ENCODE measurements at places on chromosomes 12 and 14. TPM values are rescaled to one million over a fixed set of nuclear protein-coding genes. Genes with fewer than 3 reads are reported as not detected.

SLC25A21 gene
- total RNA-seq, result 0.94 TPM

ART4 gene
- not detected for total RNA-seq

SPATS2 gene
- total RNA-seq, result 29.9 TPM

CLECL1 gene
- not detected for total RNA-seq

IFNG-AS1 gene
- total RNA-seq, result not detected

SERPINA12 gene
- total RNA-seq, result not detected

LMNTD1 gene
- 2.2 TPM for total RNA-seq

WDR20 gene
- total RNA-seq, result 13.3 TPM

CPNE8 gene
- 11.6 TPM for total RNA-seq

GLT8D2 gene
- 6.0 TPM for total RNA-seq

CKB gene
- total RNA-seq, result 63.3 TPM

TAS2R8 gene
- not detected for total RNA-seq

- peak; percentile 53 for DNase-seq
These were observed 47.2 kb downstream of the MYF5 start for GRCh38 chr12:80763874-80764273.

- no peak for DNase-seq
These were observed 23.8 kb downstream of the EEA1 start for GRCh38 chr12:92905258-92905810.

GRCh38 chr14:89430391-89431236 lies 13.6 kb upstream of the FOXN3 start:
- peak; percentile 73 for DNase-seq

GRCh38 chr12:63964301-63964700 lies 119.8 kb downstream of the SRGAP1 start:
- no peak for DNase-seq

- no peak for DNase-seq
These were observed 132.6 kb downstream of the BMP4 start for GRCh38 chr14:53824061-53824460.

DNA sequence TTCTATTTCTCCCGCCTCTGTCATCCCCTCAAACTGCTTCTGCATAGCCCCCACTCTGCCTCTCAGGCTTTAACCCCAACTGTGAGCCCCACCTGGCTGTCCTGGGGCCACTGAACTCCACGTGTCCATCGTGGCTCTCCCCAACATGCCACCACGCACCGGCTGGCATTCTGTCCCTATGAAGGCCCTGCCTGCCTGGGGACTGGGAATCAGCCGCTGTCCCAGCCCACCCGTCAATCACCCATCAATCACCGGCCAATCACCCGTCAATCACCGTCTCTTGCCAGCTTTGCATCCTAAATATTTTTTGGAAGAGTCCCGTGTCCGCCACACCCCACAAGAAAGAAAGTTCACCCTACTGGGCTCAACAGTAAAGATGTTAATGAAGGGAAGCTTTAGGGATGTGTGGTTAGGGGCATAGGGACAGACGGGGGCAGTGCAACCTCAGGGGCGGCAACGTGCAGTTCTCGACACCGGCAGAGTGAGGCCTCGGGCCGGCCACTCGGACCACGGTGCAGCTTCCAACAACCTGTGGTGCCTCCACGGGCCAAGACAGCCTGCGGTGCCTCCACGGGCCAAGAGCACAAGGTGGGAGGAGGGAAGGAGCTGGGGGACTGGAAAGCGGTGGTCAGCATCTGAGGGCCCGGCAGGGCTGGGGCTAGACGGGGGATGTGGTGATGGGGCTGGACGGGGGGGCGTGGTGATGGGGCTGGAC lies 85.6 kb downstream of the GALNT9 start:
- no peak for DNase-seq

- DNase-seq, result peak; percentile 67
These were observed 41.3 kb downstream of the MED13L start for GRCh38 chr12:116236148-116236731.

- no peak for DNase-seq
These were observed 25.9 kb downstream of the SSH1 start for GRCh38 chr12:108831309-108831991.

DNA sequence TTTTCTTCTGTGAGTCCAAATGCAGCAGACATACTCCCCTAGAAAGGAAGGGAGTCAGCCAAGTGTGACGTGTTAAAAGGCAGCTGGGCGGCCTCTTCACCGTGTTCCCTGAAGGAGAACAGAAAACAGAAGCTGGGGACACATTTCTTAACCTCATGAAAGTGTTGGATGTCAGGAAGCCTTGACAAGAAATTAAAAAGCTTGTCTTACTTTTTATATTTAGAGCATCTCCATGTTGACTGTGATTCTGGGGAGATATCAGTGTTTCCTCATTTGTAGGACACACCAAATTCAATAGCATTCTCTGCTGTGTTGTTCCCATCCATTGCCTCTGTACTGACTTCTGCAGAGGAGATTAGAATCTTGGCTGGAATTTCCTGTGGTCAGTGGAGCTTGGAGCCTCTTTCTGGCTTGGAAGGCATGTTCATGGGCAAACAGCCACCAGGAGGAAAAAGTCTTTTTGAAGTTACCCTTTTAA lies 93.7 kb downstream of the RMST start:
- peak; percentile 24 for DNase-seq

DNA sequence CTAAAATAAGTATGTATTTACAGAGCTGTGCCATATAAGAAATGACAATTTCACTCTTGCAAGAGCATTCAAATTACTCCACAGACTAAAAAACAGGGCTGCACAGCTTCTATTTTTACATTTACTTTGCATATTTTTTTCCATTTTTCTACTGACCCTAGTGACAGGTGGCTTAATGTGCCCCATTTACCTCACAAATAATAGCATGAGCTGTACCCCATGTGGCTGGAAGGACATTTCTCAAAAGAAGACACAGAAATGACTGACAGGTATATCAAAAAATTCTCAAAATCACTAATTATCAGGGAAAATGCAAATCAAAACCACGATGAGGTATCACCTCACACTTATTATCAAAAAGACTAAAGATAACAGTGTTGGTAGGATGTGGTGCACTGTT lies 1128.6 kb downstream of the SLC16A7 start:
- DNase-seq, result no peak

DNA sequence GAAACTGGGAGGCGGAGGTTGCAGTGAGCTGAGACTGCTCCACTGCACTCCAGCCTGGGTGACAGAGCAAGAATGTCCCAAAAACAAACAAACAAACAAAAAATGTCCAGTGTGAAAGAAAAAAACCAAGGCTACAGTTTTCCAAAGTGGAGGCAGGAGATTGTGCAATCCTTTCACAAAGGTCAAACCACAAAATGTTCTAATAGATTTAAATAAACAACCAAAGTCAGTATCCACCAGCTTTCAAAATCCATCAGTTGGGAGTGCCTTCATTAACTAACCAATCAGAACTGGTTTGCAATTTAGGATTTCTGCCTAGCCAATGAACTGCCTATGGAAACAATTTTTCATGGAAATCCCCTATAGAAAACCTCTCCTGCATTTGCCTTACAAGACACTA lies 52.3 kb upstream of the TRIM9 start:
- peak; percentile 44 for DNase-seq

GRCh38 chr12:52217223-52217622 lies 15.8 kb upstream of the KRT7 start:
- peak; percentile 50 for DNase-seq

- no peak for DNase-seq
These were observed 33.4 kb upstream of the PNMA1 start for GRCh38 chr14:73747379-73748211.

- DNase-seq, result no peak
These were observed 43.9 kb upstream of the CHPT1 start for GRCh38 chr12:101653503-101653902.

- no peak for DNase-seq
These were observed 18.5 kb downstream of the PAPLN start for GRCh38 chr14:73255693-73256225.

- DNase-seq, result no peak
These were observed 87.1 kb downstream of the TMCC3 start for GRCh38 chr12:94563286-94563685.

GRCh38 chr14:69537900-69538299 lies 36.8 kb downstream of the CCDC177 start:
- DNase-seq, result no peak

GRCh38 chr12:83826112-83826511 lies 1086.5 kb downstream of the SLC6A15 start:
- no peak for DNase-seq

- no peak for DNase-seq
These were observed 941 bp downstream of the ZDHHC17 start for GRCh38 chr12:76764856-76765255.

DNA sequence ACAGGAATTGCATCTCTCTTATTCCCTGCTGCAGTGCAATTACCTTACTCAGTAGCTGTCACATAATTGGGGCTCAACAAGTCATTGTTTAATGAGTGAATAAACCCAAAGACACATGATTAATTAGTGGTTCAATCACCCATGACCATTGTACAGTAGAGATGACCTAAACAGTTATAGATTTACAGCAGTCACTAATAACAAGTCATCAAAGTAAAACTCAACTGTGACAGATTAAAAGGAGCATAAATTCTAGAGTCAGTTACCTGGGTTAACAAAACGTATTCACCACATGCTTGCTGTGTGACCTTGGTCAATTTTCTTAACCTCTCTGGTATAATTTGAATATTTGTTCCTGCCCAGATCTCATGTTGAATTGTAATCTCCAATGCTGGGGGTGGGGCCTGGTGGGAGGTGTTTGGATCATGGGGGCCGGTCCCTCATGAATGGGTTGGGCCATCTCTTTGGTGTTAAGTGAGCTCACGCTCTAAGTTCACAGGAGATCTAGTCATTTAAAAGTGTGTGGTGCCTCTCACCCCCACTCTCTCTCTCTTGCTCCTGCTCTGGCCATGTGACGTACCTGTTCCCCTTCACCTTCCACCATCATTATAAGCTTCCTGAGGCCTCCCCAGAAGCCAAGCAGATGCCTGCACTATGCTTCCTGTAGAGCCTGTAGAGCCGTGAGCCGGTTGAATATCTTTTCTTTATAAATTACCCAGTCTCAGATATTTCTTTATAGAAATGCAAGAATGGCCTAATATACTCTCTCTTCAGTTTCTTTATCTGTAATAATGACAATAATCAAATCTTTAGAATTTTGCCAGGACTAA lies 141.9 kb upstream of the PLEKHG7 start:
- no peak for DNase-seq

GRCh38 chr14:21200752-21201461 lies 45.0 kb upstream of the OR5AU1 start:
- no peak for DNase-seq

DNA sequence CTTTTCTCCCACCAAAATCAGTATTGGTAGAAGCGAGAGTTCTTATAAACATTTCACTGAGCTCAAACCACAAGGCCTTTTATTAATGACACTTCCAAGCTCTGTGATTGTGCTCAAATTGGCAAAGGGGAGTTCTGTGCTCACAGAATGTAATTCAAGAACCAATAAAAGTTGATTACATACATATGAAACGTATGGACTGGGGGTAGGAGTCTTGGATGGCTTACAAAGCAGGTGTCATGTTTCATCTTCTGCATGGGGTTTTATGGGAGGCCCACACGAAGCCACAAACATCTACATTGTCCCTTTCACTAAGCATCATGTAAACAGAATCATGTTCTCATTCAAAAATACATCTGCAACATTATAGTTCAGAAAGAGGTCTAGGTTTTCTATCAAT lies 828.3 kb downstream of the VRK1 start:
- DNase-seq, result no peak

GRCh38 chr14:20682127-20682434 lies 2.3 kb upstream of the RNASE4 start:
- no peak for DNase-seq

GRCh38 chr14:55807881-55808379 lies 227.9 kb downstream of the KTN1 start:
- no peak for DNase-seq

DNA sequence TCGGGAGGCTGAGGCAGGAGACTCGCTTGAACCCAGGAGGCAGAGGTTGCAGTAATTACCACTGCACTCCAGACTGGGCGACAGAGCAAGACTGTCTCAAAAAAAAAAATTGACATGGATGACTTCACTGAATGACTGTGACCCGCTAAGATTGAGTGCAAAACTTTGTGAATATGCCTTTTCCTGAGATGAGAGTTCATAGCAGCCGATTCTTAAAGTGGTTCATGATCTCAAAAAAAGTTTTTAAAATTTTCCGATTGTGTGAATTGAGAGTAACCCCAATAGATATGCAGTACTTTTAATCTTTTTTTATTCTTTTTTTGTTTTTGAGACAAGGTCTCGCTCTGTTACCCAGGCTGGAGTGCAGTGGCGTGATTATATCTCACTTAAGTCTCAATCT lies 1.2 kb downstream of the TCTN1 start:
- no peak for DNase-seq

DNA sequence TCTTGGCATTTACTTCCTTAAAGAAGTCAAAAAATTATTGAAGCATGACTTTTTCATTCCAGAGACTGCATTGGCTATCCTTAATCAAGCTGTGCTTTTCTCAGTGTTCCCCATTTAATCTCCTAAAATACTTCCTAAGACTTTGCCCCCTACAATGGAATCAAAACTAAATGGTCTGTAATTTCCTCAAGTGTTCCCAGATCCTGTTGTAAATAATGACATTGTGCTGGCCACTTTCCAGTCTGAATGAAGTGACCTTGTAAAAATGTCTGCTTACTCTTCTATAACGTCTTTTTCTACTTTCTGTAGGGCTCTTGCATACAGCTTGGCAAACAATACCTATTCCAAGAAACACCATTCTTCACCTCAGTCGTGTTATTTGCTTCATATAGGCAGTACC lies 45.3 kb upstream of the MBIP start:
- DNase-seq, result no peak

- no peak for DNase-seq
These were observed 141.2 kb upstream of the C14orf180 start for GRCh38 chr14:104438166-104438887.

DNA sequence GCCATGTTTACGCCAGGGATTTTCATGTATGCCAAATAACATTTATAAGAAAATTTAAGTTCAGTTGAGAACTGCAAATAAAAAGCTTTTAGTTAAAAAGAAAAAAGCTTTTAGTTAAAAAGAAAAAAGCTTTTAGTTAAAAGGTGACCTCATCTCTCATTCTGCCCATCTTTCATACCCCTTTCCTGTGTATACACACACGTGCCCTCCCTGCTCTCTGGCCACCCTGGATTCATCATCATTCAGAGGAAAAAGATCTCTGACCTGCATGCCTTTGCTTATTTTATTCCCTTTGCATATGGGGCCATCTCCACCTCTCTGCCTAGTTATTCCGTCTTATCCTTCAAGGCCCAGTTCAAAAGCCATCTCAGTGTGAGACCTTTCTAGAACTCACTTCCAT lies 38.1 kb upstream of the CDK17 start:
- no peak for DNase-seq

GRCh38 chr14:98634043-98634820 lies 637.8 kb downstream of the BCL11B start:
- no peak for DNase-seq

DNA sequence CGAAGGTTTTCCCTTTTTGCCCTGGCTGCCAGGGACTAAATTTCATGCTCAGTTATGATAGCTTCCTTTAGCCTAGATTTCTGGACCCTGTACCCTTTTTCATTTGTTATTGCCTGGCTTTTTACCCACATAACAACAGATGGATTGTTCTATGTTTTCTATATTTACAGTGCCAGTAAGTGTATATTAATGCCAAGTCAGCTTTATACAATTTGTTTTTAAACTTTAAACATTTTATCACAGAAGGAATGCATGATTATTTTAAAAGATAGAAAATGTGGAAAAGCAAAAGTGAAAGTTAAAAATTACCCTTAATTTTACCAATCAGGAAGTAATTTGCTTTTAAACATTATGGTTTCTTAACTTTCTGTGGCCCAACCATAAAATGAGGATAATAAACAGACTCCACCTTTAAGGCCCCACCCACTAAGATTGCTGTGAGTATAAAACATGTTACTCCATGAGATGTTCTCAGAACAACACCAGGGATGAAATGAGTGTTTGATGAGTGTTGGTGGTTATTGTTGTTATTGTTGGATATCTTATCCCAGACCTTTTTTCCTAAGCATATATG lies 496.8 kb downstream of the EGLN3 start:
- DNase-seq, result peak; percentile 38

Measured in M059J (cell line).